ENCODE measurements at places on chromosomes 16 and 17.
A peak's percentile ranks its signal among the peaks of the same experiment; 100 is the strongest.

GRCh38 chr17:2784864-2785263 lies 11.4 kb upstream of the RAP1GAP2 start:
- no peak for DNase-seq

DNA sequence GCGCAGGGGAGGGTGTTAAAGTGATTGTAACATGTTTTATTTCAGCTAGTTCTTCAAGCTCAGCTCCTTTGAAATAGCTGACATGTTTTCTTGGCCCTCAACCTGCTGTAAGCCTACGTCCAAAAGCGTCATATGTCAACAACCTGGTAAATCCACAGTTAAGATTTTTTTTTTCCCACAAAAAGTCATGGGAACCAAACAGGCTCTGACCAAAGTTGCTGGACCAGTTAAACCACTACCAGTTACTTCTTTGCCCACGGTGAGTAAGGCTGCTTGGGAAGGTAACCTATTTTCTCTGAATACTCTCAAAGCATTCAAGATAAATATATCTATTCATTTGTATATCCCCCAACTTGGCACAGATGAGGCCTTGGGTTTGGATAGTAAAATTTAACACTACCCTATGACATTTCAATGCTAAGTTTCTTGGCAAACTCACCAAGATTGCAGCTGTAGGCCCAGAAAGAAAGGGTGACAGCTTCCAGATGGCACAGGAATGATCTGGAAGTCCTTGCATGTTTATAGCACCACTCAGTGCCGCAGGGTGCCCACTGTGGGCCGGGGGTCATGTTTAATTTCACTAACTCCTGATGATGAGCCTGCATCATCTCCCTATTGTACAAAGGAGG lies 166.2 kb downstream of the XYLT1 start:
- no peak for DNase-seq

GRCh38 chr16:53664724-53665345 lies 38.8 kb downstream of the RPGRIP1L start:
- peak; percentile 93 for DNase-seq

DNA sequence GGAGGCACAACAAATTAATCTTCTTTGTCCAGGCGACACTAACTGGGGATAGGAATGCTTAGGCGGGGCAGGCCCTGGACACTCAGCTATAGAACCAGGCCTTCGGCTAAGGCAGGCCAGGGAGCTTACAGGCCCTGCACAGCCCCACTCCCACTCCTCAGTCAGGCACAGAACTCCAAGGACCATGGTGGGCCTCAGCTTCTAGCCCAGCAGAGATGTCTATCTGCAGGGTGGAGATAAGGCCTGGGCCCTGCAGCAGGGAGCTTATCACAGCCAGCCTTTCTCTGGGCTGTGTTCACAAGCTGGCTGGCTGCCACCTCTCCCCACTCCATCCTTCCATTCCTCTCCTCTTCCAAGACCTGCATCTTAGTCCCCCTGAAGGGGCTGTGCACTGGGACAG lies 68.1 kb downstream of the TMEM132E start:
- no peak for DNase-seq

All from EL (cell line).